Activated T-cell treated with anti-CD3 and anti-CD28 coated beads for 1 hour (primary cell): ENCODE measurements at places on chromosomes 1 and 21.

- DNase-seq: no peak
These were observed 39.9 kb downstream of the ATP1A1 start for GRCh38 chr1:116412898-116413297.

- DNase-seq: no peak
These were observed 33.6 kb upstream of the FMN2 start for GRCh38 chr1:240058049-240058448.

- DNase-seq: no peak
These were observed 14.3 kb upstream of the ADAM30 start for GRCh38 chr1:119910618-119911017.

- no peak for DNase-seq
These were observed 5.8 kb downstream of the PEX10 start for GRCh38 chr1:2406451-2407041.

- DNase-seq: no peak
These were observed 604.7 kb upstream of the PLXNA2 start for GRCh38 chr1:208848854-208849253.

GRCh38 chr1:112251766-112252506, 144.1 kb upstream of the CTTNBP2NL start:
- DNase-seq: no peak

GRCh38 chr1:169129109-169129784, 22.8 kb downstream of the ATP1B1 start:
- no peak for DNase-seq

- no peak for DNase-seq
These were observed 540.9 kb downstream of the LMO4 start for GRCh38 chr1:87869567-87869966.

DNA sequence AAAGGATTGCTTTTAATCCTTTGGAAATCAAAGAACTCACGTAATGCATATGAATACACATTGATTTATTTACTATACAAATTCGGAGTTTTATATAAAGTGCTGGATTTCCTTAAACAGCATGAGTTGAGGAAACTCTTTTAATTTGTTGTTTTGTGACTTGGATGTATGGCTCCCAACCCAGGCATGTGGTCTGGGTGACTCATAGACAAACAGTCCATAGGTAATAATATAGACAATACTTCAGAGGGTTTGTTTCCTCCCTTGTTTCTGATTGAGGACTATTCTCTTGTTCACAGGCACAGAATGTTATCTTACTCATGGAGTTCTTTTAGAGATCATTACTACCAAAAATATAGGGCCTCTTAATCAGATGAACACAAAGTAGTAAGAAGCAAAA, 43.8 kb downstream of the XPR1 start:
- DNase-seq: no peak

DNA sequence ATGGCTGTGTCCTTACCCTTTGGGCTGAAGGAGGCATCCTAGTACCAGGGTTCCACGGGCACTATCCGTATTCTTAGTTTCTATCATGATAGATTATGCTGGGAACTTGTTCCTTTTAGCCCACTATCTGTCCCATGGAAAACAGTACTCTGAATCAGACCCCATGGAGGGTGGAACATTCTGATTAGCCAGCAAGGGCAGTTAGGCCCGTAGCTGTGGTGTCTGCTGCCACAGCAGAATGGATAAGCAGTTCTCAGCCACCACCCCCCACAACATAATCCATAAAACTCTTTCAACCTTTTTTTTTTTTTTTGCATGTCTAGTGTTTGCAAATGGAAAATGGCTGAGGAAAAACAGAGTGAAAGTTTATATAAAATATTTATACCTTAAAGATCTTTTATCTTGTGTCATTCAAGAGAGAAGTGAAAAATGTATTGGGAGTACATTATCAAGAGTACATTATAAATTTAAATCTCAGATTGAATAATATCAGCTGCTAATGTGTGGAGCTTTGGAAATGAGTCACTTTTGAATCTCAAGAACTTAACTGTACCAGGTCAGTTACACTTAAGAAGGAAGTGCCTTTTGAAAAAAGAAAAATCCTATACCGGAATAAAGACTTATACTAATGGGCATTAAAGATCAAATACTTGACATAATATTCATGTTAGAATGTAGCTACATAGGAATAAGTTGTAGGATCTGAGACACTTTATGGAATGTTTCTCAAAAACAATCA, 80.3 kb downstream of the NFIA start:
- no peak for DNase-seq

- no peak for DNase-seq
These were observed 55.3 kb downstream of the NTPCR start for GRCh38 chr1:233005703-233006102.

GRCh38 chr1:212221801-212222200, 63.4 kb upstream of the PPP2R5A start:
- DNase-seq: no peak

- no peak for DNase-seq
These were observed 110.4 kb downstream of the RERE start for GRCh38 chr1:8706995-8707396.
